Hepatic stellate cell (primary cell): ENCODE measurements at places on chromosomes 7 and 10.

GRCh38 chr7:121872831-121873288 lies at the start of gene PTPRZ1:
Gene PTPRZ1 (plus strand): TSS chr7:121873161. CDS start chr7:121873500, 339 bp downstream.
- DNase-seq = peak; percentile 24

DNA sequence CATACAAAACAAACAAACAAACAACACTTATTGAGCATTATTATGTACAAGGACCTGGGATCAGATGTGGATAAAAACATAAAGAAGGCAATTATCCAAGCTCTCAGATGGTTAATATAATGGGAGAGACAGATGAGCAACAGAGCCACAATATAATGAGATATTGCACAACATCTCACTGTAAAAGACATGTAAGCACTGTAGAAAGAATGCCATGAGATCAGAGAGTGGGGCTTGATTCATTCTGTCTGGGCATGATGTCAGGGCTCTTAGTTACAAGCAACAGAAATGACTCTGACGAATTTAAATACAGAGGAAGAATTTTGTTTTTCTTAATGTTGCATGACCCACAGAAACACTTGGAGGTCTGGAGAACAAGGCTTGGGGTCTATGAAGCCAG lies 164.7 kb upstream of the PLXDC2 start:
- DNase-seq = peak; percentile 19

DNA sequence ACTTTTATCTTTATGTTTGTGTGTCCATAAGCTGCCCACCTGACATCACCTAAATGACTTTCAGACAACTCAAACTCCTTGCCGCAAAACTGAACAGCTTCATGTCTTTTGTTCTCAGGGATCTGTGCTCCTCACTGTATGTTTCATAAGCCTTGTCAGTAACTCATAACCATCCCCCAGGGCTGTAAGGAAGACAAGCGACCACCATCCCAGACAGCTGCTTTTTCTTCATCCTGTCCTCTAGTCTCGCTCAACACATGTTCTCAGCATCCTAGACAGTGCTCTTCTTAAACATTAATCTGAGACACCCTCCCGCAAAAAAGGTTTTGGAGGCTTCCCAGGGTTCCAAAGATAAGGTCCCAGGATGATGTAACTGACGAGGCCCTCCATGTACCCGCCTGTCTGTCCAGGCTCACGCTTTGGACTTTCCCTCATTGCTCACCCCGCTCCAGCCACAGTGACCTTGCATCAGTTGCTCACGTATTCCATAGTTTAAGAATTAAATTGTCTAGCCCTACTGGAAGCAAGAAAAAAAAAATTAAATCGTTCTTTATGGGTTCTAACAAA lies 69.8 kb downstream of the MAP3K8 start:
- DNase-seq = no peak

- peak; percentile 97 for DNase-seq
These were observed 135.2 kb upstream of the KCTD7 start for GRCh38 chr7:66493235-66494205.

GRCh38 chr7:143295870-143296269 lies 7.7 kb downstream of the CASP2 start:
- peak; percentile 46 for DNase-seq

DNA sequence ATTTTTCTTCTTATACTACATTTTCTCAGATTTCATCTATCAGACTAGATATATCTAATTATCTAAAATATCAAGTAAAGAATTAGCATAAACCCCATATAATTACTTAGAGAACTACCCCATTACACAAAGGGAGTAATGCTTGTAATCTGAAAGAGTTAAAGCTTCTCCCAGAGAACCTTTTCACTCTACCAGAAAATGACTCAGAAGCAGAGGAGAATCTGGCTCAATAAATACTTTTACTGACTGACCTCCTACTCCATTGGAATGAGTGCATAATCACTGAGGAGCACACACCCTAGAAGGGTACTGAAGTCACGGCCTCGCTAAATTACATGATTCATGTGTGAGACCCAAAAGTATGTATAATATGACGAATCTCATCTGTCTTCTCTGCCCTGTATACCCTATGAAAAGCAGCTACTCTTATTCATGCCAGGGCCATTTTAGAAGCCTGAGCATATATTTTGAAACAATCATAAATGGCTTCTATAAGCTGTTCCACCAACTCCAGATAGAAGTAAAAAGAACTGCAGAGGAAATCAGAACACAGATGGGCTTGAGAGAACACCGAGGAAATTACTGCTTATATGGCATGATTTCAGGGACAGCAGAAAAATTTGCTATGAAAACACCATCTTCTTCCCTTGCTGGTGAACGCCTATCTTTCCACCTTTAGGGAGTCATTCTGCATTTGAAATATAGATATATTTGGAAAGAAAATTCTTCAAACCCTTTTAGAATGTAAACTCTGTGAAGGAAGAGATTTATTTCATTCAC lies 32.7 kb downstream of the DNMBP start:
- DNase-seq = peak; percentile 83
